CD4-positive, alpha-beta T cell (primary cell): ENCODE measurements at places on chromosomes 12 and 14.

GRCh38 chr12:122086641-122087285, 8.2 kb downstream of the MLXIP start:
- no peak for DNase-seq

- no peak for DNase-seq
Measured at GRCh38 chr12:3863756-3864155, 9.4 kb downstream of the PARP11 start.

DNA sequence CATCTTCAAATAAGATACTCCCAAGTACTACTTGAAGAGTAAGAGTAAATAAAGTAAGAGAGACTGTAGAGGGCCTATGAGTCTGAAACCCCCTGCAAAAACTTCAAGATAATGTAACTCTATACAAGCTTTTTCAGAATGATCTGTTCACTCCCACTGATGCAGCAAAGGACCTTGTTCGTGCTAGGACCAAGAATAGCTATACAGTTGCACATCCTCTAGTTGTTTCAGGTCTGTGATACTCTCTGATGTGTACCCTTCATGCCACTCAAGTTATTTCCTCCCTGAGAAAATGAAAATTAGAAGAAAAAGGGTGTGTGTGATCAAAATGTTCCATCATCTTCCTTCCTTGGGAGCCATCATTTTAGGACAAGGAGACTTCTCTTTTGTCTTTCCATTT, 204.4 kb downstream of the ALX1 start:
- no peak for DNase-seq

- no peak for DNase-seq
Measured at GRCh38 chr12:43692064-43692463, 66.5 kb downstream of the PUS7L start.

GRCh38 chr14:99945732-99946651, 119.2 kb upstream of the EVL start:
- no peak for DNase-seq

- DNase-seq: no peak
Measured at GRCh38 chr12:130714591-130715149, 1.4 kb downstream of the RIMBP2 start.

DNA sequence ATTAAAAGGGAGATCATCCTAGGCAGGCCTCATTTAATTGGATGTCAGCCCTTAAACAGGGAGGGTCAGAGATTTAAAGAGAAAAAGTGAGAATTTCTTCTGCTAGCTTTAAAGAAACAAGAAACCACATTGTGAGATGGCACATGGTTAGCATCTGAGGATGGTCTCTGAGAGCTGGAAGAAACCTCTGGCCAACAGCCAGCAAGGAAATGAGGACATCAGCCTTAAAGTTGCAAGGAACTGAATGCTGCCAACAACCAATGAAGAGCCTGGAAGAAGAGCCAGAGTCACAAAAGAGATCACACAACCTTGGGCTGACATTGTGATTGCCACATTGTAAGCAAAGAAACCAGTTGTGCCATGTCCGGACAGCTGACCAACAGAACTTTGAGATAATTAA, 17.5 kb upstream of the FAR2 start:
- no peak for DNase-seq

DNA sequence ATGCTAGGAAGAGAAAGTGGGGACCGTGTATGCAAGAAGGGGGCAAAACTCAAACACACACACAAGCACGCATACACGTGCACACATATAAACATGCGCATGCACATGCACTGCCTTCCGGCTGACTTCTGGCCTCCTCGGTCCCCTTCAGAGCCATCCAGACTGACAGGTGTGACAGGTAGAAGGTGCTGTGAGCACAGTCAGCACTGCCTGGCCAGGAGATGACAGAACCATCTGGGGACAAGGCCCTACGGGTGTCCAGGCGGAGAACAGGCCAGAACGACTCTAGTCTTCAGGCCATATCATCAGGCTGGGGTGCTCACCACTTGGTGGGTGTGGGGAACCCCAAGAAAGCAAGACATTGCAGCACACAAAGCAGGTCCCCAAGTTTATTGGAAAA, 7.3 kb downstream of the KRT83 start:
- no peak for DNase-seq

DNA sequence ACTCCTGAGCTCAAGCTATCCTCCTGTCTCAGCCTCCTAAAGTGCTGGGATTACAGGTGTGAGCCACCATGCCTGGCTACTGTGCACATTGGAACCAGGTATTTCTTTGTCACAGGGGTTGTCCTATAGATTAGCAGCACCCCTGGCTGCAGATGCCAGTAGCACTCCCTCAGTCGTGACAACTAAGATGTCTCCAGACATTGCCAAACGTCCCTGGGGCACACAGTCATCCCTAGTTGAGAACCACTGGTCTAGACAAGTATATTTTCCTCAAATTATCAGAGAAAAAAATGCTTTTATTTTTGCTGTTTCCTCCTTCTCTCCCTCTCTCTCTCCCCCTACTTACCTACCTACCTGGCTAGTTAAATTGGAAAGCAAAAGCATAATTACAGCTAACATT, 17.9 kb upstream of the P2RX7 start:
- DNase-seq: no peak

DNA sequence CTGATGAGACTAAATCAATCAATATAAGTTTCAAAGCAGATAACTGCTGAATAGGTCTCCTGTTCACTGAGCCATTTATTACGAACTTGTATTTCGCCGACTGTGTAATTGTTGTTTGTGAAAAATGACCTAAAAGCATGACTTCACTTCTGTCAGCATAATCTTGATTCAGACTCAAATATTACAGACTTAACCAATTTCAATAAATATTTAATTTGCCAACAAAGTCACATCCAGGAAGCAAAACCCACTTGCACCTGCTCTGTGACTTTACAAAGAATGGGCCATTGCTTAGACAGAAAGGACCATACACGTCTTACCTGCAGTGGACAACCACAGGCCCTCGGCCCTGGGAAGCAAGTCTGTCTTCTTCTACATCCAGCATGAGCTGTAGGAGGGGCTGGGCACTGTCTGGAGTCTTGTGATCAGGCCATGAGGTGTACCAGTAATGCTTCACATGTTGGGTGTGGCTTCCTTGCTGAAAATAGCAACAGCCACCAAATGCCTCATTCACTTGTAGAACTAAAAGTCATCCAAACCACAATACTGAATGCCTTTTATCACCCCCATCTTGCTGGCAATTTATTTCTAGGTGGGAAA, 23.5 kb upstream of the PTPRB start:
- DNase-seq: no peak

GRCh38 chr12:32535288-32535999, 136.1 kb downstream of the FGD4 start:
- no peak for DNase-seq

DNA sequence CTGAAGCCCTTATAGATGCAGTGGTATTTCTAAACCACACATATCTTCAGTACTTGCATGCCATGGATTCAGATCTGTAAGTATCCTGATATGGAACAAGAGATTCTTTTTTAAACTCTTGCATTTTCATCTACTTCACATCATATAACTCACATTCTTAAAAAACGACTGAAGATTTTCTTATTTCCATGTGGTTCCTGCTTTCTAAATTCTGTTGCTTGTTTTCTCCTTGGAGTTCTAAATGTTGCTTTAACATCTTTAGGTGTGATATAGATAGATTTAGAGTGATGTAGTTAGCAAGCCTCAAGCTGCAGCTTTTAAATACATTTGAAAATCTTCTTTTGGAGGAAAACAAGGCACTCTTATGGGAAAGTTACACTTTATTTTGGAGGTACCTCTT, 455.4 kb downstream of the FOXG1 start:
- no peak for DNase-seq

DNA sequence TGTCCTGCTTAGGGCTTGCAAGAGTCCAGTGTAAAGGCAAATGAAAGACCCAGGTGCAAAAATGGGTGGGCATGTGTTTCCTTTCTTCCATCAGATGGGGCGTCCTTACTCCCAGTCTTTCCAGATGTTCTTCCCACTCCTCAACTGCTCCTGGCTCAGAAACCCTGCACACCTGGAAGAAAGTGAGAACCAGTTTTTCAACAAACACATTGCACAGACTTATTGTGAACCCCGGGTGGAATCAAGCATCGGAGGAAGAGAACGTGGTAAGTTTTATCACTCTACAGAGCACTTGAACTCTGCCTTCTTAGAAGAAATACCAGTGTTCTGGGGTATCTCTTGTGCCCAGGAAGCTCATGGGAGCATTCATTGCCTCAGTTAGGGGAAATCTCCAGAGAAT, 93.3 kb downstream of the TMX1 start:
- no peak for DNase-seq

- DNase-seq: no peak
Measured at GRCh38 chr14:21964180-21964579, 290.6 kb upstream of the OR4E1 start.

GRCh38 chr12:125382926-125383325, 317.7 kb downstream of the AACS start:
- DNase-seq: no peak

DNA sequence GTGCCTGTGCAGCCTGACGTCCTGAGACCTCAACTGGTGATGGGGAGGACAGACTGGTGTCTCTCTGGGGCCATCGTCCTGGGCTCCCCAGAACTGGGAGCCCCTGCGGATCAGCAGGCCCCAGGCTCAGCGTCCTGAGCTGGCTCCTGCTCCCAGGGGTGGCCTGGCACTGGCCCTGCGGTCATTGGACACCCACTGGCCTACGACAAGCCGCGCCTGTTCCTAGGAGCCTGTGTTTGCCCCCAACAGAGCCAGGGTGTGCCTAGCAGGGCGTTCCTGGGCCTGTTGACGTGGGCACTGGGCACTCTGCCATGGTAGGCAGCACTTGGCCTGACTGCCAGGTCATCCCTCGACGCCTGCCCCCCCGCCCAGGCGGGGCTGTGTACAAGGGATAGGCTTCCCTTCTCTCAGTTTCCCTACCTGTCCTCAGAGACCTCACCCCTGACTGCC, 8.4 kb downstream of the ADSS1 start:
- no peak for DNase-seq

DNA sequence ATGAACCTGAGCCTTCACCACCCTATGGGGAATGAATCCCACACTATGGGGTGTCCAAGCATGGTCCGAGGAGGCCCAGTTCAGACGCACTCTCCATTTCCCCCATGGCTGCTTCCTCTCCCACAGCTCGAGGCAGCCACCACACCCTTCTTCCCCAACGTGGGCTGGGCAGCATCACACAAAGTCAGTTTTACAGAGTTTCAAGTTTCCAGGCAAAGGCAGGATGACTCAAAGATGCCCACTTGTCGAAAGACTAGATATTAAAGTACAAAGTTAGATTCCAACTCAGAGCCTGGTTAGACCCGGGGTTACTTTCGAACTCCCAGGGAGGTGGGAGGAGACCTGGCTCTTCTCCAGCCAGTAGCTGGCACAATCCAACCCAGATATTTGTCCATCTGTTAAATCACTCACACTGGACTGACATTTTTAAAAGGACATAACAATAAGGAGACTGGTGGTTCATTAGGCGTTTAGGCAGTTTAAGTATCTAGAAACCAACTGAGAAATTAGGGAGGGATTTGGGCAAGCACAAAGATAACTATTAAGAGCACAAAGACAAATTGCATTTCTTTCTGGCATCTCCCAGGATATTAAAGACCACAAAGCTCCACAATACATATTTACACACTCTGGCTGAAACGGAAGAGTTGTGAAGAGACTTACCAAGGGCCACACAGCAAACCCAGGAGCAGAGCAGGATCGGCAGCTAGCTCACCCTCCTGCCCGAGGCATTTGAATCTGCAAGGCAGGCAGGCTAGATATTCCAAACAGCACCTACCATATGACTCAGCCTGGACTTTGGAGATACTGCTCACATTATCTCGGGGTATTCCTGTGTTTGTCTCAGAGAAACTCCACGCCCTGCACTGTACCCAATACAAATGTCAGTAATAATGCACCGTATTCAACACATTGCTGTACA, 34.8 kb downstream of the TMCC3 start:
- no peak for DNase-seq

DNA sequence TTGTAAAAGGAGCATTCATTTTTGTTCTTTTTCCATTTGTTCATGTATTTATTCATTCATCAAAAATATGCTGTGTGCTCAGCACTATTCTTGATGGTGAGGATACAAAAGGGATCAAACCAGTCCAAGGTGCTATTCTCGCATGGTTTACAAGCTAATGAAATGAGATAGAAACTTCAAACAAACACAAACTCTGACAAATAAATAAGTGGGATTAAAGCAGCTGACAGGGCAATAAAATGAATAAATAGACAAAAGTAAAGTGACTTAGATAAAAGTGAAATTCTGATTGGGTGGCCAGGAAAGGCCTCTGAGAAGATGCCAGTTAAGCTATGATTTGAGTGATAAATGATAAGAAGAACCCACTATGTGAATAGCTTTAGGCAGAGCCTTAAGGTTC, 162.0 kb upstream of the PDZRN4 start:
- DNase-seq: no peak

- no peak for DNase-seq
Measured at GRCh38 chr14:74062809-74063150, 21.5 kb downstream of the ALDH6A1 start.

- DNase-seq: no peak
Measured at GRCh38 chr12:57208631-57209282, 7.8 kb upstream of the NXPH4 start.

- no peak for DNase-seq
Measured at GRCh38 chr12:124436366-124436765, 131.0 kb downstream of the NCOR2 start.

DNA sequence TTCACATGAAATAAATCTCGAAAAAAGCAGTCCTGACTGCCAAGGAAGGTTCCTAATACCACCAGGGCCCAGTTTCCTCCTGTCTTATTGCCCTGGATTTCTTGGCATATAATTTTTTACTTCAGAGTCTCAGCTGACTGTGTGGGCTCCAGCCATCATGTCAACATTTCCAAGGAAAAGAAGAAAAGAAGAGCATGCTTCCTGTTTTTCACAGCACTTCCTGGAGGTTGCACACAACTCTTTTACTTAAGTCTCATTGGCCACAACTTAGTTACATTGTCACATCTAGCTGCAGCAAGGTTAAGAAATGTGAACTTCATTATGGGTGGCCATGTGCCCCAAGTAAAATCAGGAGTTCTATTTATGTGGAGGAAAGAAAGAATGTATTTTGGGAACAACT, 24.3 kb downstream of the DACT1 start:
- no peak for DNase-seq

DNA sequence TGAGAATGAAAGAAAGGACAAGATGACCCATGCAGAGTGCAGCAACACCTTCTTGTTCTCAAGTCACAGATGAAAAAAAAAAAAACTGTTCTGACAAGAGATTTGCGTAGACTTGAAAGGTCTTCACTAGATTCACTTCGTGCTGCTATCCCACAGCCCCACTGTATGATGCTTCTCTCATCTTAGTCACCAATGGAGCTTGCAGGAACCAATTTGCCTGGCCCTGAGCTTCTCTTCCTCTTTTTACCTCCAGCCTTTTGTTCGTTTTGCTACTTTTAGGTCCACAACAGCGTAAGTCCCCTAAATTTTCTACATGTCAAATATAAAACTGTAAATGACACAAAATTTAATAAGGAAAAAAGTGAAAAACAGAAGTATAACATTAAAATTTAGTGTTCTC, 107.9 kb upstream of the NAP1L1 start:
- no peak for DNase-seq

DNA sequence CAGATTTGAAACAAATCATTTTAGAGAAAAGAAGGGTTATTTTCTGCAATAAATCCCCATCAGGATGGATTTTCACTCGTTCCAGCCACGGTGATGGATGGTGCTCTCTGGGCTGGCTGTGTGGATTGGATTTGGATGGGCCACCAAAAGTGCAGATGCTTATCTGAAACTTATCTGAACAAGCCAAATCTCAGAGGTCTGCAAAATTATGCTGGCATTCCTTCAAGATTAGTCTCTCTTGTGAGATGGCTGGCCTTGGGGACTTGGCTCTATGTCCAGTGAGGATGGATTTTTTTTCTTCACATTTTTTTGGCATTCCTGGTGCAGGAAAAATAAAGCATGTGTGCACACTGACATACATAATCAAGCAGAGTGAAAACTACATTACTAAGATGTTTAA, 341.9 kb downstream of the GXYLT1 start:
- DNase-seq: no peak
